ENCODE measurements at places on chromosomes 12 and 14.
A peak's percentile ranks its signal among the peaks of the same experiment; 100 is the strongest.

GRCh38 chr12:3040663-3041544 is 36.3 kb upstream of the TSPAN9 start:
- DNase-seq: no peak

DNA sequence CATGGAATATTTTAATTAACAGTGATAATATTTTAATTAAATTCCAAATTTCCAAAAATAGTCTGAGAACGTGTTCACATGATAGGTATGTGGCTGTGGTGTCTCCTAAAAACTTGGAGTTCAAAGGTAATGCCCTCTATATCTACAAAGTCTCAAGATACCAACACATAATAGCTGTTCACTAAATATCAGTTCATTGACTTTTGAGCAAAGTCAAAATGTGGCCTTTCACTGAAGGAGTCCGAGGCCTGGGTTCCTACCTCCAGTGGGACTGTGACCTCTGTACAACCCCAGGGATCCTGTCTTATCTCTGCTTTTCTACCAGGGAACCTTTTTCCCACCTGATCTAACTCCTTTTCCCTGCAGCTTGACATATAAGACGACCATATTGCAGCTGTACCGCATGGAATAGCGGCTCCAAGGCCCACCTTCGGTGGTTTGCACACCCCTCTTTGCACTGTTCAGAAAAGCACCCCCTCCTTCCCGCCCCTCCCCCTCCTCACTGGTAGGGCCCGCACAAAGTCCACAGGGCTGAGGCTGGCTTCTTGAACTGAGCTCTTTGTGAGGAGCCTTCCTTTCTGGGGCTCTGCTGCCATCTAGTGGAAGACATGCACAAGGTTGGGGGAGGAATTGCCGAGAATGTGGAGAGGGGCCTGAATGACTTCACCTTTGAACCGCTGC is 3.1 kb downstream of the CCND2 start:
- peak; percentile 81 for DNase-seq

GRCh38 chr12:87793131-87793530 is 236.1 kb downstream of the C12orf50 start:
- no peak for DNase-seq

DNA sequence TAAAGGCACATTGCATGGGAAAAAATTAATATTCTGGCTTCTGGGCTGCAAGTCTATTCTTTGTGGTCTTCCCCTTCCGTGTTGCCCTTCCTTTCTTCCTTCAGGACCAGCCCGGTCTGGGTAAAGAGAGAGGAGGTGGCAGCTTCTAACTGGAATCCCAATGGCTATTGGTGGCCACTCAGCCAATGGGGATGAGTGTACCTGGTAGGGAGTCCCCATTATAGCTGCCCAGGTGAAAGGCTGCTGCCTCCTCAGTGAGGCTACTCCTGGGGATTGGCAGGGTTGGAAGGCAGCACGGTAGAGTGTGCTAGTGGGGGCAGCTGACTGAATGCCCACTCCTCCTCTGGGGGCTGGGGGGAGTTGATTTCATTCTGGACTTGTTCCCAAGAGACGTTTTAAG is 112.6 kb downstream of the RBM19 start:
- DNase-seq: no peak

DNA sequence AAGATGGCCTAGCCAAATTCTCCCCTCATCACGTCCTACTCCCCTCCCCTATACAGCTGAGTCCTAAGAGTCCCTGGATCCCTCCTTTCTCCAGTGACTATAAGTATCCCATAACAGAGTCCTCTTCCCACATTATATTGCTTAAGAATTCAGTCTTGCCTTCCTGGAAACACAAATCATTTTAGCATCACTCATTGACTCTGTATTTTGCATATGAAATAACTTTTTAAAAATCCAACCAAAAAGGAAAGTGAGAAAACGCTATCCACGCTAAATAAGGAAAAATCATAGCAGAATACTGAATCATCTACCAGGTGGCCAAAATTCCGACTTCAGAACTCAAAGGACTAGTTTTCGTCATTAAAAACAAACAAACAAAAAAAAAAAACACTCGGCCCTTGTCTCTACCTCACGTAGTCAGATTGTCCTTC is 130.2 kb downstream of the GCH1 start:
- no peak for DNase-seq

DNA sequence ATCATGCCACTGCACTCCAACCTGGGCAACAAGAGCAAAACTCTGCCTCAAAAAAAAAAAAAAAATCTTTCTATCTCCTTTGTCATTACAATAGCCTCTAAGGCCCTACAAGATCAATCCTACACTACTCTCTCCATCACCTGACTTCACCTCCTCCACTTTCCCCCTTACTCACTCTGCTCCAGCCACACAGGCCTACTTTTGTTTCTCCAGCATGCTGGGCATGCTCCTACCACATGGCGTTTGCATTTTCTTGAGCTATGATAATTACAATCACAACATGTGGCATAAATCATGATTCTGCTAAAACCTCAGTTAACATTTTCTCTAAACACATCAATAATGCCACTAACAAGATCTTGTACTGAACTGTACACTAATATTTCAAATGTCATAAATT is 7.8 kb downstream of the PPP1R13B start:
- no peak for DNase-seq

GRCh38 chr14:100678469-100678828 is 48.2 kb upstream of the DLK1 start:
- no peak for DNase-seq

Data from stimulated activated CD8-positive, alpha-beta memory T cell treated with anti-CD3 and anti-CD28 coated beads, Interleukin-7, amount 100 ng/mL, for 48 hours (primary cell).